ENCODE measurements at places on chromosomes 13 and 19.

- DNase-seq: no peak
Observed at GRCh38 chr13:35690581-35691207, 214.2 kb upstream of the MAB21L1 start.

DNA sequence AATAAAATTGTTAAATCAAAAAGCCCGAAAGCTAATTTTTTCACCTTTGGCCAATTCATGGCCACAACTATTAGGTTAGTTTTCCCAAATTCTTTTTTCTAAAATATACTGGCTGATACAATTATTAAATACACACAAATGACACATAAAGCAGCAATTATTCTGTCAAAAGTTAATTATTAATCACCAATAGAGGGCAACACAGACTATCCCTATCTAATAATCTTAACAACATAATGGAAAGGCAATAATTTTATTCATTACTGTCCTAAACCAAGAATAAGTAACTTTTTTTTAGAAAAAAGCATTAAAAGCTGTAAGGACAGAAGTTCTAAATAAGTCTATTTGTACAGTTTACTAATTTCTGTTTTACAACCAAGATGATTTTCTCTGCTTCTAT is 51.7 kb downstream of the KATNAL1 start:
- peak; percentile 25 for DNase-seq

DNA sequence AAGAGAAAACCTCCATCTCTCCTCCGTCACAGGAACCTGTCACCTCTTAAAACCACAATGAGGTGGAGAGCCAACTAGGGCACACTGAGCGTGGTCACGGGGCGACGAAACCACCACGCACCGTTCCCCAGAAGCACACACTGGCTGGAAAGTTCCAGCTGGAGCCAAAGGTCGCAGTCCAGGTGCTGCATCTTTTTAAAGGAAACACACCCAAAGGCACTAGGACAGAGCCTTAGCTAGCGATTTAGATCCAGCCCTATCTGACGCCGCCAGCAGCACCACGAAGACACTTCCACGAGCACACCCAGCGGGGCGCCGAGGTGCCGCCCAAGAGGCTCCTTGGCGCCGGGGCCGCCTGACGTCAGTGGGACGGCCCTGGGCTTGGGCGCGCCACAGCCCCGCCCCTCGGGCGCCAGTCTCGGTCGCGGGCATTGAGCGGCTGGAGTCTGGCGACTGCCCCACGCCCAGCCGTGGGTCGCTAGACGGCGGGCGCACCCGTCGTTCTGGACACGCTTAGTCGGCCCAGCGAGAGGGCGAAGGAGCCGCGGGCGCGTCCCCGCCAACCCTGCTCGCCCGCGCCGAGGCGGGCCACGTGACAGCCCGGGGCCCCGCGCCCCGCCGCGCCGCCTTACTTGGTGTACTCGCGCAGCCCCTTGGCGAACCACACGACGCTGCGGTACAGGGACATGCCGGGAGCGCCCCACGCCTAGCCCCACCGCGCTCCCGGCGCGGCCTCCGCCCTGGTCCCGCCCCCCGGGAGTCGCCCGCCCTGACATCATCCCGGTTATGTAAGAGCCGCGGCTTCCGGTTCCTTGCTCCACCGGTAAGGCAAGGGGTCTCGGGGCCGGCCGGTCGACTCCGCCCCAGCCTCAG is at the start of gene DHRS12:
DHRS12 (minus strand) TSS at position 742 of the 873 bp plus-strand sequence. CDS start 4,504 bp downstream, outside the sequence.
- peak; percentile 91 for DNase-seq

DNA sequence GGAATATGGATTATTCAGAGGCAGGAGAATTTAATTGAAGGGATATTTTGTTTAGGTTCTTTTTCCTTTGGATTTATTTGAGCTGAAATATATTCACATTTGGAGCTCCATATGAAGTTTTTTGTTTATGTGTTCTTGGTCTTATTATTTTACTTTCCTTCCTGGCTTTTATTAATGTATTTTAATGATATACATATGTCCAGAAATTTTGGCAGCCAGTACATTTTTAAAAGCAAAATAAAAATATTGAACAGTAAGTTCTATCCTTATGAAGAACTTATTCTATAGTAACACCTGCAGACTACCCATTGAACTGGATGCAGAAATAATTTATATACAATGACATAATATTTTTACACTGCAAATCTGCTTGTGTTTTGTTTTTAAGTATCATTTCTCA is 323.6 kb downstream of the GPC6 start:
- no peak for DNase-seq

GRCh38 chr19:2246801-2247361 is 2.2 kb upstream of the AMH start:
- no peak for DNase-seq

DNA sequence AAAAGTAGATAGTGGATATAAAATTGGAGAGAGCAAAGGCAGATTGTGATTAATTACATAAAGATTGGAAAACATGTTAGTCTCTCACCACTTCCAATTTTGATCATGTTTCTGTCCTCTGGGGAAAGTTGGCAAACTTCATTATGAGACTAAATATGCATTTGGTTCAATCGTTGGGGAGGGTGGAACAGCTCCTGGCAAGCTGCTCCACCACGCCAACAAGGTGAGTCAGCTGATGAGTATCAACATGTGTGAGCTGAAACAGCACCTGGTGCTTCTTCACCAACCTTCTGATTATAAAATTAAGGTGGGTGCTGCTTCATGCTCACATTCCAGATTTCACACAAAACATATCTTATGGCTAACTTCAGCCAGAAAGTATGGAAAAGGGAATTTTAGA is 1784.6 kb downstream of the SLITRK5 start:
- DNase-seq: no peak

GRCh38 chr19:38043649-38044144 is 136.7 kb downstream of the SIPA1L3 start:
- DNase-seq: no peak

DNA sequence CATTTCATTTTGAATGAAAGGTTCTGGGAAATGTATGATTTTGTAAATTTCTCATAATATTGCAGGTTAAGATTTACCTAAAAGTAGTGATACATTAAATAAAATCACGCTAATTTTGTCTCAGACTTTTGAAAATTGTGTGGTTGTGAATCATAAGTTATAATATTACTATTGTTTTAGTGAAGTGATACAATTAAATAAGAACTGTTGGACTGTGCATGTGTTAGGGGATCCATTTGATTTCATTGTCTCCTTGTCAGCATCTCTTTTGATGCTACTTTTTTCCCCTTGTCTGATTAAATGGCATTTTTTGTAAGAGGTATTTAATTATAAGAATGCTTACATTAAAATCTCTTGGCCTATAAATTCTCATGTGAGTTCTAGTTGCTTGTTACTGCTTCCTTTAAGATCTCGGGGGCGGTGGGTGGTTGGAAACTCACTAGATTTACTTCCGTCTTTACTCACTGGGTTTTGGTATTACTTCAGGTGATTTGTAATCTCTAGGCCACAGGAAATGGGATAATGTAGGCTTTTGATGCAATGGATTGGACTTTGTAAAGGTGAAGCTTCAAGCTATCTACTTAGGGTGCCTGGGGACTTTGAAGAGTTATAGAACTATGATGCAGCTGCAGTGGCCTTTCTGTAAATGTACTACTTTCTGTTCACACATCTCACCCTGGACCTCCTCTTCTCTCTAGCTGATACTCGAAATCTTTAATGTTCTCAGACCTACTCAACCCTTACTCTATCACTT is 66.5 kb downstream of the PAN3 start:
- no peak for DNase-seq

DNA sequence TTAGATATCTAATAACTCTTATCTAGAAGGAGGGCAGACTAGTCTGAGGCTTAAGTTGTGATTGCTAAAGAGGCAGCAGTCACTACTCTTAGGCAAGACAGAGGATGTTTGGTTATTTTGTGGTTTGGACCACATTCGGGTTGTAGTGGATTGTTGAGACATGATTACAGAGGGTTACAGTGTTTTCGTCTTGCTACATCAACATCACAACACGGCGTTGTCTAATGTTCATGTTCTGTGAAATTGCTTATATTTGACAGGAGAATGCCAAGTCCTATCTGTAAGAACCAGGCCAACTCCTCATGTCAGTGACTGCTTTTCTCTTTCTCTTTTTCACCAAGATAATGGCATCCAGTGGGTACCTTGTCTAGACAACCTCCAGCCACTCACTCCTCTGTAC is 16.8 kb upstream of the TM9SF2 start:
- DNase-seq: no peak

- DNase-seq: no peak
Observed at GRCh38 chr19:15248106-15248505, 15.9 kb upstream of the EPHX3 start.

DNA sequence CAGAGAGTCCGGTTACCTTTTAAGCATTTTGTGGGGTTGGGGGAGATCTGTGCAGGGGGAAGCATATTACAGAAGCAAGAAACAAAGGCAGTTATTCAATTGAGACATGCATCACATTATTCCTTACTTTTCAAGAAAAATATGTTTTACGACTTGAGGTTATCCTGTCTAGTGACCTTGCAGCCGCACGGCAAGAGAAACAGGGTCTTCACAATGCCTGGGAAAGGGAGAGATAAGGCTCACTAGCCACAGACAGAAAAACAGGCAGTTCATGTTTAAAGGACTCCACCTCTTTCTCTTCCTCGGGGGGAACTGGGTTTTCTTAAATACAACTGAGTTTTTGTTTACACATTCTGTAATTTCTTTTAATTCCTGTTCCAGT is 536 bp upstream of the NCR1 start:
- no peak for DNase-seq

DNA sequence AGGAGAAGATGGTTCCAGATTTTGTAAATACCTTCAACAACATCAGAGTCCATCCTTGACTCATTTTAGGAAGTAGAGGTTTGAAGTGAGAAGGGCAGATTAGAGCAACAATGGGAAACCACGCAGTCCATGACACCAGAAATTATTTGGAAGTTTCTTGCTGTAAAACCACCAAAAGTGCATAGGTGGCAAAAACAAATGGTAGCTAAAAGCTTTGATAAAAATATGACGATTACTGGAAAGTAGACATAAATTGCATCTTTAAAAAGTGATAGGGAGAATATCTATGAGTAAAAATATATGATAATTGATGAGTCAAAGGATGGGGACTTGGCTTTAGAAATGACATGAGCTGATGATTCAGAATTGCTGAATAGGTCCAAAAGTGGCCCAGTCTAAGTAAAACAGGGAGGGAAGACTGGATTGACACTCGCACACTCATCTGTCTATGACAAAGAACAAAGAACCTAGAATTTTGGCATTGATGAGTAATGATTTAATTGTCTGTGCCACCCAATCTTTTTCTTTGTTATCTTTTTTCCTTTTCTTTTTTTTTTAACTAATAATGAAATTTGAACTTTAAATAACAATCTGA is 472.2 kb downstream of the MYO16 start:
- no peak for DNase-seq

DNA sequence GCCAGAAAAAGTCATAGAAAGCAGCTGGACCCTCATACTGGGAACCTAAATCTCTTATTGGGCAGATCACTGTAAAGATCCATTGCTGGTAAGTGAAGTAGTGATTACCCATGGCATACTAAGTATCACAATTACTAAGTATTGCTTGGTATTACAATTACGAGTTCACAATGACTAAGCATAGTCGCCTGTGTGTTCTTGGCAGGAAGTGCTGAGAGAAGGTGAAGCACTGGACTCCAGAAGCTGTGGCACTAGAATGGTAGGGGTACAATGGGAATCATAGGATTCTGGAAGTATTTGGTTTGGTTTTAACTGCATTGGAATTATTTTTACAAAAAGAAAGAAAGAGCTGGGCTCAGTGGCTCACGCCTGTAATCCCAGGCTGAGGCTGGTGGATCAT is 20.3 kb downstream of the LGALS16 start:
- no peak for DNase-seq
